Muscle of leg (tissue), 16 donors: ENCODE measurements at places on chromosomes 12 and 14.
A peak's percentile ranks its signal among the peaks of the same experiment; 100 is the strongest.

DNA sequence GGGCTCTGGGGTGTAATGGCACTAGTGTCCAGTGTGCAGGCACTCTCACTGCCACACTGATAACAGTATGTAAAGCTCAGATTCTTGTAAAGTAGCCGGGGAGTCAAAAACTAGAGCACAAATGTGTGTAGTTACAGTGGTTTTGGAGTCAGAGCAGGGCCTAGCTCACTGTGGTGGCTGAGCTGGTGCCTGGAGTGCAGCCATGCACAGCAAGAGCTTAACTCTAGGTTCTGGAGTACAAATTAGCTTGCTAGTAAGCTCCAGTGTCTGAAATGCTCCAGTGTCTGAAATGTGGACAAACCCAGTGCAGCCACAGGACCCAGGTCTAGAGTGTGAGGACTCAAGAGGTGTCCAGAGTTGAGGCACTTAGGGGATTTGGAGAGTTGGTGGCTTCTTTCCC is 149.2 kb downstream of the MSRB3 start:
- no peak for DNase-seq

DNA sequence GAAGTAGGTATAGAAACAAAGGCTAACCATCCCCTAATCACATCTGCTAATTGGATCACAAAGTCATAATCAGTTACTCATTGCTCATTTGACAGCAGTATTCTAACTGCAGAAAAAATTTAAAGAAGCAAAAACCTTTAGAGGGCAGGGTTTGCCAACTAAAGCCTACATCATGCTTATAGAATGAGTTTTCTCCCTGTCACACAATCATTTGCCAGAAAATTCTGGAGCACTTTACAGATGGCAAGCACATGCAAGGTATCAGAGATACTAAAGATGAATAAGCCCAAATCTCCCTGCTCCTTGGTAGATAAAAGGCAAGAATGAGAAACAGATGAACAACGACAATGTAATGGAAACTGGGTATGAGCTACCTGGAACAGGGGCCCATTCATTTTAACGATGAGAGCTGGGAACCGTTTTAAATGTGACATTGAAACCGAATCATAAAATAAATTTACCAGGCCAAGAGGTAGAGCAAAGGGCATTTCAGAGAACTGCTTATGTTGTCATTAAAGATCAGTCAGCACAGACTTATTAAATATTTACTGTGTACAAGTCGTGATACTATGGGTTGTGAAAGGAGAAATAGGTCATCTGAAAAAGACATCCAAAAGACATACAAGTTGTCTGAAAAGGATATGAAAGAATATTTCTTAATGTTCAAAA is 211.4 kb upstream of the ABCD2 start:
- DNase-seq = peak; percentile 57

DNA sequence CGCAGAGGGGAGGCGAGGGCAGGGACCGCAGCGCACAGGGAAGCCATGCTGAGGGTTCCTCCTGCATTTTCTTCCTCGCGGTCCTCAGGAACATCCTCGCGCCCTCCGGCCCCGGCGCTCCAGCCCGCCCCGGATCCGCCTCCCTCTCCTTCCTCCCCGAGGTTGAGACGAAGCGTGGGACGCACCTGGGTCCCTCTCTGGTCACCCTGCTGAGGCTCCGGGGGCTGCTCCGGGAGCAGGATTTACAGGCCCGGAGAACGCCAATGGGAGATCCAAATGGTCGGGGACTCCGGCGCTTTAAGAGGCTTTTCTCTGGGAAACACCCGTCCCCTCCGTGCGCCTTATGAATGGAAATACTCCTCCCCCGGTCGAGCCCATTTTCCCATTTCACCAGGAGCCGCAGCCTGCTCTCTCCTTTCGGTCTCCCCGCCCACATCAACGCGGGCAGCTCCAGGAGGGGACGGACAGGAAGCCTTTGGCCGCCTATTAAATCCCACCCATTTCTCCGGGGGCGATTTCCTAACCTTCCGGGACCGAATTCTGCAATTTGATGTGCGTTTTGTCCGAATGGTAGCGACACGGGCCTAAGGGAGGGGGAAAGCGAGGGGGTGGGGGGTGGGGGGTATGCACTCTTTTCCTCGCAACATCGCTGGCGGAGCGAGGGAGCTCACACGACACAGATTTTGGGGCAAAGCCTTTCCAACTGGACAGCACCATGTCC is at the start of gene UNC79:
TSS of gene UNC79 (plus strand) at position 625 of the 721 bp plus-strand sequence. CDS start at position 716, 91 bp downstream.
- peak; percentile 23 for DNase-seq

DNA sequence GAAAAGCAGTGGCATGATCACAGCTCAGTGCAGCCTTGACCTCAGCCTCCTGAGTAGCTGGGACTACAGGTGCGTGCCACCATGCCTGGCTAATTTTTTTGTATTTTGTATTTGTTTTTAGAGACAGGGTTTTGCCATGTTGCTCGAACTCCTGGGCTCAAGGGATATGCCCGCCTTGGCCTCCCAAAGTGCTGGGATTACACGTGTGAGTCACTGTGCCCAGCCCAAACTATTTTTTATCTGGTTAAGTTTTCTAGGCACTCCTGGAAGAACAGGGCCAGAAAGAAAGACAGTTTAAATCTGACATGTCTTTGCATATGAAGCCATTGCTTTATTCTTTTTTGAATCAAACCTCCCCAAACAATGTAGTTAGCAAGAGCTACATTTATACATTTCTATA is 27.5 kb upstream of the PTGR2 start:
- no peak for DNase-seq

DNA sequence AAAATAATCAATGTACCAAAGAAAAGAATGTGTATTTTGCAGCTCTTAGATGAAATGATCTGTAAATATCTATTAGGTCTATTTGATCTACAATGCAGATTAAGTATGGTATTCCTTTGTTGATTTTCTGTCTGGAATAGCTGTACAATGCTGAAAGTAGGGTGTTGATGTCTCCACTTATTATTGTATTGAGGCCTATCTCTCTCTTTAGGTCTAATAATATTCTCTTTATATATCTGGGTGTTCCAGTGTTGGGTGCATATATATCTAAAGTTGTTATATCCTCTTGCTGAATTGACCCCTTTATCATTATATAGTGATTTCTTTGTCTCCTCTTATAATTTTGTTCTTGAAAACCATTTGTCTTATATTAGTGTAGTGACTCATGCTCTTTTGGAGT is 885.5 kb upstream of the FOXG1 start:
- no peak for DNase-seq

- DNase-seq = no peak
Observed at GRCh38 chr12:104279164-104279563, 24.4 kb upstream of the EID3 start.

DNA sequence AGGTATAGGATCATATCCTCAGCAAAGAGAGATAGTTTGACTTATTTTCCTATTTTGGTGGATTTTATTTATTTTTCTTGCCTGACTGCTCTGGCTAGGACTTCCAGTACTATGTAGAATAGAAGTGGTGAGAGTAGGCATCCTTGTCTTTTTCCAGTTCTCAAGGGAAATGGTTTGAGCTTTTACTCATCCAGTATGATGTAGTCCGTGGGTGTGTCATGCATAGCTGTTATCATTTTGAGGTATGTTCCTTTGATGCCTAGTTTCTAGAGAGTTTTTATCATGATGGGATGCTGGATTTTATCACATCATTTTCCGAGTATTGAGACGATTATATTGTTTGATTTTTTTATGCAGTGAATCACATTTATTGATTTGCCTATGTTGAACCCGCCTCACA is 97.2 kb downstream of the MGAT4C start:
- DNase-seq = no peak

DNA sequence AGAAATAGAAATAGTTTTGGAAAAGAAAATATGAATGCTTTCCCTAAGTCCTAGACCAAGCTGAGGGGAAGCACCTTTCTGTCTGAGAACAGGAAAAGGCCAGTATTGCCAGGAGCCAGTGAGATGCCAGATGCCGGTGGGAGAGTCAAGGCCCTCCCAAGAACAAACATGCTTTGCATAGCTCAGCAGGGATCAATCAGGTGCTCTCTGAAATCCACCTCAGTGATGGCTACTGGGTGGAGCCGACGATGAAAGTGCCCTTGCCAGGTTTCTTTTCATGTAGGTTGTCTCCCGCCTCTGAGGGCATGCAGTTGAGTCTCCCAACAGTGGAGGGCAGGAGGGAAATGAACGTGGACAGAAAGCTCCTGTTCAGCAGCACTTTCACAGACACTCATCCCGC is 28.3 kb downstream of the DEGS2 start:
- DNase-seq = no peak

DNA sequence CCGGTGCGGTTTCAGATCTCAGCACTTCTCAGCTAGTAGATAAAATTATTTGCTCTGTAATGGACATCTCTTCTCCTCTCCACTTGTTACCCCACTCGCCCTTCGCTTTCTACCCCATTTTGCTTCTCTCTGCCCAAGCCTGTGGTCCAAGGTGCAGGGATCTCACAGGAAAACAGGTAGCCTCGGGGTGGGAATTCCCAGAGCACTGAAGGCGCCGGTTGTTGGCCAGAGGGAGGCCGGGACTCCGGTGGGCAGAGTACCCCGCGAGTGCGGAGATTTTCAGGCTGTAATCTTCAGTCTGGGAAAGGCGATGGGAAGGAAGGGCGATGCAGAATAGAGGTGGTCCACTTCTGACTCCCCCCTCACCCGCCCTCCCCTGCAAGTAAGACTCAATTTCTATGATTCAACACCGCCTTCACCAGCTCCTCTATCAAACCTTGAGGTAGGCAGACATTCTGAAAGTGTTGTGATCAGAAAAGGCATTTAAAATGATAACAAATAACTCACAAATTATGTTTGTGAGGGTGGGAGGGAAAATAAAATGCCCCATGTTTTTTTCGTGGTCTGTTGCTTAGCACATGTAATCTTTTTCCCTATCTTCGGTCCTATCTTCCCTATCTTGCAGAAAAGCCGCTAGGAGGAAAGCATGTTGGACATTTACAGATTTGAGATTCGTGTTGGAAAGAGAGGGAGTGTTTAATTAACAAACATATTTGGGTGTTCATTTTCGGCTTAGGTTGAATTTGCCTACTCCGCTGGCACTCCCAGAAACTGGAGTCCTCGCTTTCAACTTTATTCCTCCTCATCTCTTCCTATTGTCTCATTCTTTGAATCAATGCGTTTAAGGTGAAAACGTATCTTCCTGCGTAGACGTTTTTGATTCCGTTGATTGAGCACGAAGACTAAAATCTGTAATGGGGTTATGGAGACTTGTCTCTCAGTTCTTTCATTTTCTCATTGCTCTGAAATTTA is 8.5 kb downstream of the FOXG1 start:
- no peak for DNase-seq

- no peak for DNase-seq
Observed at GRCh38 chr14:77143071-77143470, 1.5 kb upstream of the ZDHHC22 start.

- peak; percentile 84 for DNase-seq
Observed at GRCh38 chr14:59998564-59998963, 78.6 kb downstream of the LRRC9 start.

DNA sequence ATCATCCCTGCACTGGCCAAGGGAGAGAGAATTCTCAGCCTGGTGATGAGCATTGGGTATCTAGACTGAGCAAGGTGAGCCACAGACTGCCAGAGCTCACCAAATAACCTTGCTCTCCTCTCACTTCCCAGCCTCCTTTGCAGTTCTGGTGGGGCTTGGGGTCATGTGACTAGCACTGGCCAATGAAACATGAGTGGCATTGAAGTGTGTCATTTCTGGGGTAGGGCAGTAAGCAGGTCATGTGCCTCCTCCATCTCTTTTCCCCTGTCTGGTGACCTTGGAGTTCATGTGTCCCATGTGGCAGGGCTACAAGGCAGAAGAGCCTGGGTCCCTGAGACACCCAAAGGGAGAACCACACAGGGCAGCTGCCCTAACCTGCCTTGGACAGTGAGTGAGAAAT is 3.6 kb upstream of the KRT72 start:
- DNase-seq = no peak

GRCh38 chr12:31578632-31579031 is 12.3 kb downstream of the DENND5B start:
- peak; percentile 85 for DNase-seq

GRCh38 chr14:101497684-101498525 is 63.4 kb upstream of the DIO3 start:
- no peak for DNase-seq

DNA sequence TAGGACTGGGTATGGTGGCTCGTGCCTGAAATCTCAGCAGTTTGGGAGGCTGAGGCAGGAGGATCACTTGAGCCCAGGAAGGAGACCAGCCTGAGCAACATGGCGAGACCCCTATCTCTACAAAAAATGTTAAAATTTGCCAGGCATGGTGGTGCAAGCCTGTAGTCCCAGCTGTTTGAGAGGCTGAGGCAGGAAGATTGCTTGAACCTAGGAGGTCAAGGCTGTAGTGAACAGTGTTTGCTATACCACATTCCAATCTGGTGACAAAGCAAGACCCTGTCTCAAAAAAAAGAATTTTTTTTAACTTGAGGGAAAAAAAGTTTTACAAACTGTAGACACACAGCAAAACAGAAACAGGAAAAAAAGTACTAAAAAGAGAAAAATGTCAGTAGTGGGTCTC is 2.3 kb upstream of the MAP3K9 start:
- DNase-seq = no peak

DNA sequence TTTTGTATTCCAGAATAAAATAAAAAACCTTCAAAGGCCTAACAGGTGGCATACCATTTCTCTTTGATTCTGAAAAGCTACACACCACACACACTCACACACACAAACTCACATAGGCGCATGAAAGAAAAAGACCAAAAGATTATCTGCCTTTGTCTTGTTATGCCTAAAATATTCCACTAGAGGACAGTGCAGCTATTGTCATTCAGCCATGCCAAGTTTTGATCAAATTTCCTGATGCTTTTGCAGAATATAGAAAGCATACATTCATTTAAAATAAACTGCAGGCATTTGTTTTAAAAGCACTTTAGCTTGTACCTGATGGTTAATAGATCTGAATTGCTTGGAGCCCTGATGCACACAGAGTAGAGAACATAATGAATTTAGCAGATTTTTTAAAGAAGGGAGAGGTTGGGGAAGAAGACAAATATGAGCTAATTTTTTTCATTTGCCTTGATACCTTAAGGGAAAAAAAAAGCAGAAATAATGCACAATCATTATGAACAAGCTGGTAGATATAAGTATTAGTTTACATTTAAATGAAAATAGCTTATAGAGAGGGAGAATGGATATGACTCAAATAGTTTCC is 1766.9 kb upstream of the SEL1L start:
- DNase-seq = peak; percentile 79

DNA sequence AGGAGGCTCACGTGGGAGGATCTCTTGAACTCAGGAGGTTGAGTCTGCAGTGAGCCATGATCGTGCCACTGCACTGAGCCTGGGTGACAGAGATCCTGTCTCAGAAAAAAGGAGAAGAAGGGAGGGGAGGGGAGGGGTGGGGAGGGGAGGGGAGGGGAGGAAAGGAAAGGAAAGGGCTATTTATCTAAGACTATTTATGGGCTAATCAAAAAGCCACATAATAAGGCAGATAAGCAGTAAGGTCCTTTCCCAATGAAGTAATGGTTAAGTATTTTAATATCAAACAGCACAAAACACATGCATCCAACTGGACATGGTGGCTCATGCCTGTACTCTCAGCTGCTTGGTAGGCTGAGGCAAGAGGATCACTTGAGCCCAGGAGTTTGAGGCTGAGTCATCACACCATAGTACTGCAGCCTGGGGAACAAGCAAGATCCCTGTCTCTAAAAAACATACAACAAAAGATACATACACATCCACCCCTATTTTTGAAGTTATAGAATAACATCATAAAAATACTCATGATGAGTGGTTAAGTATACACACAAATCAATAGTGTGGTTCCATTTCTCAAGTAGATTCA is 9.7 kb downstream of the PAWR start:
- DNase-seq = no peak

GRCh38 chr12:59113831-59114615 is 193.7 kb upstream of the LRIG3 start:
- peak; percentile 94 for DNase-seq
